Stimulated activated CD8-positive, alpha-beta memory T cell treated with anti-CD3 and anti-CD28 coated beads, Interleukin-7, amount 100 ng/mL, for 4 hours (primary cell): ENCODE measurements at places on chromosomes 1 and 21.
A peak's percentile ranks its signal among the peaks of the same experiment; 100 is the strongest.

DNA sequence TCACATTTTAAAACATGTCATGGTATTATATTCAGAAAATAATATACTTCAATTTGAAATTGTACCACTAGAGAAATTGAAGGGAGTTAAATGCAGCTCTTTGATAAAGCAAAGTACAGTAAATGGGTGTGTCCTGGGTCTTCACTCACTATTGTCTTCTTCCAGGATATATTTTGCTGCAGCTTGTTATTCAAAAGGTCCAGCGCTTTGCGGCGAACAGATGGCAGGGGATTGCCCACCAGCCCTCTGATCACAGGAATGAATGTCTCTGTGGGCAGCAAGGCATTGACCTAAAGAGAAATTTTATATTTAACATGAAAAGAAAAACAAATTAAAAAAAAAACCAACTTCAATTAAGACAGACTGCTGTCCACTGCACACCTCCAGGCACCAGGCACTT is 35.1 kb downstream of the LGALS8 start:
- no peak for DNase-seq

GRCh38 chr1:116379674-116380498 is 6.8 kb downstream of the ATP1A1 start:
- no peak for DNase-seq

GRCh38 chr1:206010060-206010459 is 6.9 kb upstream of the RAB7B start:
- no peak for DNase-seq

DNA sequence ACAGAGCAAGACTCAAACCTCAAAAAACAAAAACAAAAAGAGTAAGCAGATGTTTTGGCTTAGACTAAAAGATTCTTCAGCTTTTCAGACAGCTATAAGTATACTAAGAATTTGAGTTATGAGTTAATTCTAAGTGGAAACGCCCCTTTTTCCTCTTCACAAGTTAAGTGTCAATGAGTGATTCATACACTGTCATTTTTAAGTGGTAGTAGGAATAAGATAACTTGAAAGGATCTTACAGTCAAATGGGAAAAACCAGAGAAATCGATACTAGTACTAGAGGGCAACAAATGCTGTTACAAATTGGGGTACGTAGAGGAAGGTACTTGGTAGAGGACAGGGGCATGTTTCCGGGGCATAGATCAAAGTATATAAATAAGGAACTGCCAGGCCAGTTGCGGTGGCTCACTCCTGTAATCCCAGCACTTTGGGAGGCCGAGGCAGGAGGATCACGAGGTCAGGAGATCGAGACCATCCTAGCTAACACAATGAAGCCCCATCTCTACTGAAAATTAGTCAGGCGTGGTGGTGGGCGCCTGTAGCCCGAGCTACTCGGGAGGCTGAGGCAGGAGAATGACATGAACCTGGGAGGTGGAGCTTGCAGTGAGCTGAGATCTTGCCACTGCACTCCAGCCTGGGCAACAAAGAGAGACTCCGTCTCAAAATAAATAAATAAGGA is 7.4 kb downstream of the H3-3A start:
- no peak for DNase-seq

DNA sequence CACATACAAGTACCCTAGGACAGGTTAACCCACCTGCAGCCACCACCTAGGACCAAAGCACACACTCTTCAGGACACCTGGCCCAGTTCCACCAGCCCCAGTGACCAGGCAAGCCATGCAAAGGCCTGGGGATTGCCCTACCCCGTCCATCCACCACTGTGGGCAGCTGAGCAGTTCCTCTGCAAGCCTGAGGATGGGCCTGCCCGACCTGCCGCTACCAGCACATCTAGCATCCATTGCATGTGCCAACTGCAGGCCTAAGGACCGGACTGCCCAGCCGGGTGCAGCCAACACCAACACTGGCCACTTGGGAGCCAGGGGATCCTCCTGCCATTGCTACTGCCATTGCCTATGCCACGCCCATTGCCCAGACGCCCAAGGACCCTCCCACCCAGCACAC is 558.3 kb downstream of the SMYD3 start:
- no peak for DNase-seq

DNA sequence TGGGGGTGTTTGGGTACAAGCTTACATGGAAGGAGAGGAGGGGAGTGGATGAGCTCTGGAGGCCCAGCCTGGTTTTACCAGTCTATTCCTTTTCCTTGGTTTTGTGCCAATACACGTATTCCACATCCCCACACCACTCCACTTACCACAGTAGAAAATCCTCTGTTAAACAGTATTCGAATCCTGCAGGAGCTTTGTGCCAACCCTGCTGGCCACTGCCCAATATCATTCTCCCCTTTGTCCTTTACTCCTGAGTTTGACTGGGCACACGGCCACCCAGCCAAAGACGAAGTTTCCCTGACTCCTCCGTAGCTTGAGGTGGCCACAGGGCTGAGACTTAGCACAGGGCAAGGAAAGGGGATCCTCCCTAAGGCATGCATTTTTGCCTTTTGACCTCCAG is 61.6 kb downstream of the TMCO4 start:
- DNase-seq = no peak

GRCh38 chr1:1080951-1081310 is 6.8 kb upstream of the RNF223 start:
- DNase-seq = no peak

DNA sequence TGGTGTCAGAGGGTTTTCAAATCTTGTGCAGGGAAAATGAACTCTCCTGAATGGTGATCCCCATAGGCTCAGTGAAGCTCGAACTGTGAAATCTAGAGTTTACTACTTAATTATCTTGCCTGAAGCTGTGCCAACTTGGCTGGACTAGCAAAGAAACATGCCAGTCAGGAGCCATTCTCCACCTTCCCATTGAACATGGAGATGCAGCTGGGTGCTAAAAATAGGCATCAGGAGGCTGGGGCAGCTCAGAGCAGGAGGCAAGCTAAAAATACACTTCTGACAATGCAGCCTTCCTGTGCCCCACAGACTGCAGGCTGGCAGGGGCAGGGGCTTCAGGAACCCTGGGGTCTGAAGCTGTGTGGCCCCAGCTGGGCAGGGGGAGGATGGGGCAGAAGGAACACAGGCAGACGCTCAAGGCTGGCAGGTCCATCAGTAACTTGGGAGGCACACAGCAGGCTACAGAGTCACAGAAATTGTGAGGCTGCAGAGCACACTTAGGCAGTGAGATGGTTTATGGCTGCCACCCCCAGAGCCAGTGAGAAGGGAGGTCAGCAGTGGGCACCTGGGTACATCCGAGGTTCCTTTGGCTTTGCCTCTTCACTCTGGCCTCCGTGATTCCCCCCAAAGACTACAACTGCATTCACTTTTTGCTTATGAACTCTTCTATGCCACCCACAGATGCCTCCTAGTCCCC is 155.4 kb upstream of the KCND3 start:
- DNase-seq = no peak

GRCh38 chr1:220884109-220884980 is 5.1 kb downstream of the HLX start:
- DNase-seq = no peak

DNA sequence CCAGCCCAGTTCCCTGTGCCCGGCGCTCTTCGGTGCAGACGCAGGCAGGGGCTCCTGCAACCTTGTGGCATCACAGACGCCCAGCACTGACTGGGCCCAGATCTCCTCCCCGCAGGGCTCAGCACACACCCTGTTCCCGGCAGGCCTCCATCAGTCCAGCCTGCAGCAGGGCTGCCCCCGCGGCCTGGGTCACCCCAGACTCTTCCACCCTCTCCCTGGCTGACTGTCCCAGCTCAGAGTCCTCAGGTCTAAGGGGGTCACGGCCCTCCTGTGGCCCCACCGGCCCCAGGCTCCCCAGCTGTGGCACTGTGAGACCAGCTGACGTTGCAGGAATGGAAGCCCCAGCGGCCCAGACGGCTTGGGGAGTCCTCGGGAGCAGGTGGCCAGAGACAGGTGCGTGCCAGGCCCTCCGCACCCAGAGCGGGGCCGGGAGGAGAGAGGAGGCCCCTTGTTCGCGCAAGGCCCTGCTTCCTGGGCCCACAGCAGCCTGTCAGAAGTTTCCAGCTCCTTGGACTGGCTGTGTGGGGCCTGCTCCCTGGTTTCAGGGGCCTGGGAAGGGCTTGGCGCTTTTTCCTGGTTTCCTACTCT is 4.2 kb downstream of the B3GALT6 start:
- no peak for DNase-seq

DNA sequence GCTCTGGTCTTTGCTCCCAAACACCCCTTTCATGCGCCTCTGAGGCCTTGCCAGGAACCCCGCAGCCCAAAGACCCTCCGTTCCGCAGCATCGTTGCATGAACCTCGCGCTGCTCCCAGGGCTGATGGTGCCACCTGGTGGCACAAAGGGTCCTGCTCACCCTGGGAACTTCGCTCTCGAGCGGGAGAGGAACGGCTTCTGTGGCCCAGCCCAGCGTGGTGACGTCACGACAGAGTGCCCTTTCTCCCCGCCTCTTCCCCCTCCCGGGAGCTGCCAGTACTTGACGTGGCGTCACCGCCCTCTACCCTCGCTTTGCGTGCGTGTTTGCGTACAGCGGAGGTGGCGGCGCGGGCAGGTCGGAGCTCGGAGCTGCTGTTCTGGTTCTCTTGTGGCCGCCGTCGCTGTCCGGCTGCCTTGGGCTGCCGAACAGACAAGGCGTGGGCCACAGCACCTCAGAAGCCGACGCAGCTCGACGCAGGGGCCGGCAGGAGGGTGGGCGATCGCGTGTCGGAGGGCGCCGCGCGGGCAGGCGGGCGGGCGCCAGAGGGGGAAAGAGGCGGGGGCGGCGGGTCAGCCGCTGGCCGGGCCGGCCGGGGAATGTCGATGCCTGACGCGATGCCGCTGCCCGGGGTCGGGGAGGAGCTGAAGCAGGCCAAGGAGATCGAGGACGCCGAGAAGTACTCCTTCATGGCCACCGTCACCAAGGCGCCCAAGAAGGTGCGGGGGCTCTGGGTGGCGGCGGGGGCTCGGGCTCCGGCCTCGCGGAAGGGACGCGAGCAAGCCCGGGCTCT is at the start of gene AHCYL1:
TSS of gene AHCYL1 (plus strand) at position 310 of the 791 bp plus-strand sequence. CDS start at position 598, 288 bp downstream.
- peak; percentile 99 for DNase-seq

GRCh38 chr1:66048011-66048410 is 255.3 kb downstream of the PDE4B start:
- DNase-seq = no peak

GRCh38 chr1:52022133-52022532 is 11.5 kb downstream of the KTI12 start:
- DNase-seq = no peak

DNA sequence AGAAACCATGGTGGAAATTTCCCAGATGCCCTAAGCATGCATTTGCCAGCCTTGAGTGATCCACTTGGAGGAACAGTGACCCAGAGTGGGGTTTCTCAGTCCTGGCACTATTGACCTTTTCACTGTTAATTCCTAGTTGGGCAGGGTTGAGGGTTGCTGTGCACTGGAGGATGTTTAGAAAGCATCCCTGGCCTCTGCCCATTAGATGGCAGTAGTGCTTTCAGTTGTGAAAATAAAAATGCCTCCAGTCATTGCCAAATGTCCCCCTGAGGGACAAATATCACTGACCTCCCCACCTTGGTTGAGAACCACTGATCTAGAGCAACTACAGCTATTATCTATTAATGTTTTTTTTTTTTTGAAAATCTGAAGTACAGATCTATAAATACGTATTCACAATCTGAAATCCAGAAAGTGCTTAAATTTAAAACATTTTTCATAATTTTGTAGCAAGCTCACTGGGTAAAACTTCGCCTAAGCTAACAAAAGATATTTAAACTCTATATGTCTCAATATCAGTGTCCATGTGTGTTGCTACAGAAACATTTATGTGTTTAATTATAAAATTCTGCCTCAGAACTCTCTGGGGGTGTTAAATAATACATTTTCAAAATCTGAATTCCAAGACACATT is 27.3 kb downstream of the F3 start:
- DNase-seq = no peak

DNA sequence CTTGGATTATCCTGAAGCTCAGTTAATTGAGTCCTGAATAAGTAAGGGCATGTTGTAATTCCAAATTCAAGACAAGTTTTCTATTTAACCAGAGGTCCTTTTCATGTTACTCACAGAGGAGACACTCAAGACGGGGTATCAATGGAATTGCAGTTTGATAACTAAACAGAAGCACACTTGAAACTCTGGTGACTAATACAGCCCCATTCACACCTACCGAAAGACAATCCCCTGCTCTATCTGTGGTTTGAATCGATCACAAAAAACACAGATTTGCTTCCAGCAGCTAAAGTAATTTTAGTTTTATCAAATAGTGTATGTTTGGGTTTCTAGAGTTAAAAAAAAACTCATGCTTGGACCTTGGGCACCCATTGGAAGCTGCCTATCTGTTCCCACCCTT is 60.4 kb downstream of the TEX35 start:
- DNase-seq = no peak

DNA sequence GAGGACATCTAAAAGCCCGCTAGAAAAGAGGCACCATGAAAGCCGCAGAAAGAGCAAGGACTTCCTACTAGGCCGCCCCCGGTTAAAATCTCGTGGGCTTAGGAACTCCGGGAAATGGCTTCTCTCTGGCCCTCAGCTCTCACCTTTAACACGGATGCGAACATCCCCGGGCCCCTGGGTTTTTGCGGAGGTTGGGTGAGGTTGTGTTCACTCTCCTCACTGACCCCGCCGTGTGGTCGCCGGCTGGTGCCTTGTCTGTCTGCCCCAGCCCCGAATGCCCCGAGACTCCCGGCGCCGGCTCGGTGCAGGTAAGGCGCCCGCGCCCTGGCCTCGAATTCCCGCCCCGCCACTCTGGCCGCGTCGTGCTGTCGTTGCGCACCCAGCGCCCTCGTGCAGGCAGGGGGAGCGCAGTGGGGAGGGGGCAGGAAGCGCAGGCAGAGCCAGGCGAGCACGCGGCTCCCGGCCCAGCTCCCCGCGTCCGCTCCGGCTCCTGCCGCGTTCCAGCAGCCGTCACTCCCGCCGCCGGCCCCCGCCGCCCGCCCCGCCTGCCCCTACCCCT is at the start of gene SHISAL2A:
TSS of gene SHISAL2A (plus strand) at position 437 of the 559 bp plus-strand sequence. CDS start 326 bp downstream, outside the sequence.
- no peak for DNase-seq

GRCh38 chr21:38467374-38467773 is 30.9 kb downstream of the ERG start:
- no peak for DNase-seq

- DNase-seq = no peak
These were observed 894.7 kb downstream of the ADGRL2 start for GRCh38 chr1:82695443-82695842.

GRCh38 chr21:34221331-34222030 is 142.3 kb upstream of the KCNE2 start:
- no peak for DNase-seq

DNA sequence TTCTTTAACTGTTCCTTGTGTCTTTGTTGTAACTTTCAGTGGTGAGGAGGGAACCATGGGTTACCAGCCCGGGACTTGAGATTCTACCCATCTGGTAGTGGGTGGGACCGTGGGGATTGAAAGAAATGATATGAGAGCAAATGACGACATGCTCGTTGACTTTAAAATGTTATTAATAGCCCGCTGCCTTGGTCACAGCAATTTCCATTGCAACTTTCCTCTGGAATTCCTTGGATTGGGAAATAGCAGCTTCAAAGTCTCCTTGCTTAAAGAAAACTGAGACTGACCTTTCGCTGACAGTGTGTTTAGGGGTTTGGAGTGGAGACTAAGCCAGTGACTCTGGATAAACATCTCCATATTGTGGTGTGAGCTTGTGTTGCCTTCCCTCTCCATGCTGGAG is 44.2 kb upstream of the MARK1 start:
- no peak for DNase-seq

- no peak for DNase-seq
These were observed 58.8 kb upstream of the PRDX6 start for GRCh38 chr1:173418107-173418985.

- no peak for DNase-seq
These were observed 8.1 kb downstream of the BLACAT1 start for GRCh38 chr1:205447457-205448341.

- DNase-seq = no peak
These were observed 4.9 kb downstream of the MOB3C start for GRCh38 chr1:46611691-46612221.
